ENCODE measurements at places on chromosomes 2 and 18.

DNA sequence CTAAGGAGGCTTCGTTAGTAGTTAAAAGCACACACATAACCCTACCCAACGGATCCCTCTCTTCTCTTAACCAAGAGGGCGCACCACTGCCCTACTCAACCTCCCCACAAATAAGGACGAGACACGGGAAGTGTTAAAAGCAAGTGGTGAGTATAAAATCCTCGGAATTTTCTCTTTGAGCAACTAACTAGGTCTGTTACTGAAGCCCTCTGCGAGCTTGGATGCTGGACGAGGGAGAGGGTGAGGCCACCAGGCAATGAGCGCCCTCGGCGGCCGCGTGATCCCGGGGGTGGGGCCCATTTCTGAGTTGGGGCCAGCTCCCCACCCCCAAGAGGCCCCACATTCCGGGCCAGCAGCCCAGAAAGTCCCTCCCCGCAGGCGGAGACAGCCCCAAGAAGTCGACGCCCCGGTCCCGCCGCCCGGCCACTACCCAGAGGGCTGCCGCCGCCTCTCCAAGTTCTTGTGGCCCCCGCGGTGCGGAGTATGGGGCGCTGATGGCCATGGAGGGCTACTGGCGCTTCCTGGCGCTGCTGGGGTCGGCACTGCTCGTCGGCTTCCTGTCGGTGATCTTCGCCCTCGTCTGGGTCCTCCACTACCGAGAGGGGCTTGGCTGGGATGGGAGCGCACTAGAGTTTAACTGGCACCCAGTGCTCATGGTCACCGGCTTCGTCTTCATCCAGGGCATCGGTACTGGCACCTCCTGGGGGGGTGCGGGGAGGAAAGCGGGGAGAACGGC is at the start of gene CYBRD1:
Gene CYBRD1 (plus strand): TSS at position 423 of the 736 bp plus-strand sequence. CDS start 72 bp downstream, at position 495.
- DNase-seq: peak; percentile 45

DNA sequence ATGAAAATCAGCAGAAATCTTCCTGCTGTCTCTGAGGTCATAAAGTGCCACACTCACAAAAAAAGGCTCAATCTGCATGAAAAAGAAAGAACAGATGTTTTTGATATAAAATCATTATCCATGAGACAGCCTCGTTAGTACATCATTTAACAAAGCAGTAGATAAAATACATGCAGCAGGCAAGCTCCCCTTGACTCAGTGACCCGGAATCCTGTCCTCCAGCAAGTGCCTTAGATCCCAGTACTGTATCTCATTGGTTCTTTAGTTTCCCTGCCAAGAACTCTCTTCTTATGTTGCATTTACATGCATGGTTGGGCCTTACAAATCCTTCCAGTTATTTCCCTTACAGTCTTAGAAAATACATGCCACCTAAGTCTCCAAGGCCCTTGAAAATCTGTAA is 148.9 kb upstream of the CCDC195 start:
- no peak for DNase-seq

DNA sequence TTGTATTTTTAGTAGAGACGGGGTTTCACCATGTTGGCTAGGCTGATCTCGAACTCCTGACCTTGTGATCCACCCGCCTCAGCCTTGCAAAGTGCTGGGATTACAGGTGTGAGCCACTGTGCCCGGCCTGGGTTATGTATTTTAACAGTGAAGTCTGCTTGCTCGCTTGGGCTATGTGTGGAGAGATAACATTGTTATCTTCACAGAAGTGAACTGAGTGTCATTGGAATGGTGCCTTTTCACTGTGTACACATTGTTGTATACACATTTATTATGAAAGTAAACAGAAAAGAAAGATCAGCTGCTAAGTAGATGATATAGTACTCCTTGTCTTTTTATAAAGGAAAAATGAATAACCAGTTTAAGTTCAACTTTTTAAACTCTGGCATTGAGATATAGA is 30.4 kb downstream of the RNF138 start:
- no peak for DNase-seq

DNA sequence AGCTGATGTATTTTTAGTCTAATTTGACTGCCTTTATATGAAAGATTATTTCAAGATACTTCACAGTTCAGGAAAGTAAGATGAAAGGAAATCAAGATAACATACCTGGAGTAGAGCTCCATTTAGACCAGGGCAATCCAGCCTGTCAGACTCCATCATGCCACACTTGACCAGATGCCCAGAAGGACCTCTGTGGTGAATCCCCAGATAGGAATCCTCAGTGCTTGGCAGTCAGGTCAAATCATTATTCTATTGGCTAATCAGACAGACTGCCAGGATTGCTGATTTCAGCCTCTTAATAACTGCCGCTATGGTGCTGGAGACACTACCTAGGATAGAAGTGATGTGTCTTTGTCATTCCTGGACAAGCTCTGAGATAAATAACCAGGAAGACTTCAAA is 404.2 kb downstream of the STK39 start:
- DNase-seq: no peak

GRCh38 chr2:12704378-12704777 is 12.4 kb upstream of the TRIB2 start:
- DNase-seq: no peak

DNA sequence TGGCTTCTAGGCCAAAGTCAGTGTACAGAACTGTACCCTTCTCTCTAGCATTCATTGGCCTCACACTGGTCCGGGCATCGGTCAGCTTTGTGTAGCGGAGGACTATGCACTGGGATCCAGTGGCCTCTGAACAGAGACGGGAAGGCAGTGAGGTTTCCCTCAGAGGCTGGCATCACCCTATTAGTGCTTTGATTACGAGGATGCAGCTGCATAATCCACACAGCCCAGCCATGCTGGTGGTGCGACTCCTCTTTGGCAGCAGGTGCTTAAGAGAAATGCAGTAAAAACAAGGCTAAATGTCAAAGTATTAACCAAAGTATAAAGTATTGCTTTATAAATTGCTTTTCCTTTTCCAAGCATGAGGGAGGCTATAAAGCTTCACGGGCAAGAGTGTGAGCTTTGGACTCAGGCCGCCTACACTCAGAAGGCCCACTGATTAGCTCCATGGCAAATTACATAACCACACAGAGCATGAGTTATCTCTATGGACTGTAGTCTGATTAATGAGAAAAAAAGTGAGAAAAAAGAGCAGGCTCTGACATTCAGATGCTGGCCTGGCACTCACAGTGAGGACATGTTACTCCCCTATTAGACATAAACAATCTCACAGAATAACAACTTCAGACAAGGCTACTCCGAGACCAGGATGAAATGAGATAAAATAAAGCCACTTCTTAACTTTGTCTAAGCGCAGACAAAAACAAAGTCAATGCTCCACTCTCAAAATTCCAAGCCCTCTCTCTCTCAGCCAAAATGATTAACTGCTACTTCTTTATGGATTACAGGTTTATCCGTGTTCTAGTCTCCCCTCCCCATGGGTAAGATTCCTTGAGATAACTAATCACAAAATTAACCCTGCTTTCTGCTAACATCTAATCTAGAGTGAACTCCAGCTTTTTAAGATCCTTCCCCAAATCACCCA is 6.4 kb upstream of the CRYGC start:
- no peak for DNase-seq

DNA sequence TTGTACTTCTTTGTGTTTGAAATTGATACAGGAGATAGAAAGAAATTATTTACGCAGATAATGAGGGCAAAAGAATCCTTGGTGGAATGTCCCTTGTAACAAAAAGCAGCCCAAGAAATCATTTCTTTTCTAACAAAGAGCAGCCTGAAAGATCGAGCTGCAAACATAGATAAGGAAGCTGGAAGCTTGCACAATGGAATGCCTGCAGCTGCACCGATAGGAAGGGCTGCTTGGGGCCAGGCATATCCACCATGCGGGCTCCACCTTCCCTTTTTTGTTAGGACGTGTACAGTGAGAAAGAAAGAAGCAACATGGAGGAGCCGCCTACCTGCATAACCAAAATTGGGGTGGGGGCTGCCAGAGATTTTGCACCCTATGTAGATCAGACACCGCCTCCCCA is 568.7 kb downstream of the METTL4 start:
- no peak for DNase-seq

DNA sequence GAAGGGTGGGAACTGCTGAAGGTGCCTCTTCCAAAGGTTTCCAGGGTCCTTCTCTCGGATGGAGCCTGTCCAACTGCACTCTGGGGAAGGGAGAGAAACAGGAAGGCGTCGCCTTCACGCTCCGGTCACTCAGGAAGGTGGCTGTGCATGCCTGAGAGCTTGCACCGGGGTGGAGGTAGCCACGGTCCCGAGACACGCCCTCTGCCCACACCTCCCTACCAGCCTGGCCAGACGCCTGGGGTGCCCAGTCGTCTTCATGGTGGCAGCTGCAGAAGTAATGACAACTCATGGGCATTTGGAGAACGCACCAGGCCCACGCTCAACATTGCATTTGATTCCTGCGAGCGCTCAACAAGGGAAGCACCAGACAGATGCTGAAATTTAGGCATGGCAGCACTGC is 59.9 kb downstream of the ADNP2 start:
- no peak for DNase-seq

DNA sequence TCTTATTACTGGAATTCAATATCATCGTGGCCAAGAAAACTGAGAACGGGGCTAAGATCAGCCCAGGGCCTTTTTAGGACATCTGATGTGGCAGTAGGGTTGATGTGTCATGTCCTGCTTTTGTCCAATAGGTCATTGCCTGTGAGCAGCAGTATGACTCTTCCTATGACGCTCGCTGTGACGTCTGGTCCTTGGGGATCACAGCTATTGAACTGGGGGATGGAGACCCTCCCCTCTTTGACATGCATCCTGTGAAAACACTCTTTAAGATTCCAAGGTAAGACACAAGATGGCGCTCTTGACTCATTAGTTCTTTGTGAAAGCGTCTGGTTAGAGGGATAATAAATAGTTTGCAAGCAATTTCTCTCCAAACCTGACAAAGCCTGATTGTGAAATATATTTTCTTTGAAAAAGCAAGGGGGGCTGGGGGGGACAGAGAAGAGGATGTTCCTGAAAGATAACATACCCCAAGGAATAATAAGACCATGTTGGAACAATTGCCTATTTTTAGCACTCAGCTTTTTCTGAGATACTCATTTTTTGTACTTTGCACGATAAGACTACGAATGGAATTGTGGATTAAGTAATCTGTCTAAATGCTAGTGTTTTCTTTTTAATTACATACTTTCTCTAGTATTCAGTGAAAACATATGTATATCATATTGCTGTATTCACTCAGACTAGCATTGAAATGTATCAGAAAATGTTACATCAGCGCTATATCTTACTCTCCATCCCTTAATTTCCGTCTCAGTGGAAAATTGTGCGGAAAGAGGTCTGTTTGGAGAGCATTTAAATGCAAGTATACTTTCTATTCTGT is 58.1 kb downstream of the MYO3B start:
- no peak for DNase-seq

- no peak for DNase-seq
Measured at GRCh38 chr2:164706522-164706921, 85.2 kb upstream of the GRB14 start.

GRCh38 chr2:124347209-124347608 is 322.1 kb downstream of the CNTNAP5 start:
- no peak for DNase-seq

DNA sequence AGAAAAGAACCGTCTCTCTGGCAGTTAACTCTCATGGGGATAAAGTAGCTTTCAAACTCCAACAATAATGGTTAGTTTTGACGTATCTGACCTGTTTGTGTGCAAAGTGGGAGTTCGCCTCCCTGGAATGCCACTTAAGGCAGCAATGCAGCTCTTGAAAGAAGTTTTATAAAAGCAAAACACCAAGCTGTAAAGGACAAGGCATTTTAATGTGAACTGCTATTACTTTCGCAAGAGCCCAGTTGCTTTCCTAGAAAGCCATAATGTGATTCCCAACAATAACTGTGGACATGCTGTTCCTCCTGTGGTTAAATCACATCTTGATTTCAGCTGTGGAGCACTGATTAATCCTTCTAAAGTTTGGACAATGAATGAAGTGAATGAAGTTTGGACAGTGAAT is 303.7 kb downstream of the PTPRM start:
- DNase-seq: no peak

- DNase-seq: no peak
Measured at GRCh38 chr2:119545754-119546446, 1.7 kb downstream of the CFAP221 start.

DNA sequence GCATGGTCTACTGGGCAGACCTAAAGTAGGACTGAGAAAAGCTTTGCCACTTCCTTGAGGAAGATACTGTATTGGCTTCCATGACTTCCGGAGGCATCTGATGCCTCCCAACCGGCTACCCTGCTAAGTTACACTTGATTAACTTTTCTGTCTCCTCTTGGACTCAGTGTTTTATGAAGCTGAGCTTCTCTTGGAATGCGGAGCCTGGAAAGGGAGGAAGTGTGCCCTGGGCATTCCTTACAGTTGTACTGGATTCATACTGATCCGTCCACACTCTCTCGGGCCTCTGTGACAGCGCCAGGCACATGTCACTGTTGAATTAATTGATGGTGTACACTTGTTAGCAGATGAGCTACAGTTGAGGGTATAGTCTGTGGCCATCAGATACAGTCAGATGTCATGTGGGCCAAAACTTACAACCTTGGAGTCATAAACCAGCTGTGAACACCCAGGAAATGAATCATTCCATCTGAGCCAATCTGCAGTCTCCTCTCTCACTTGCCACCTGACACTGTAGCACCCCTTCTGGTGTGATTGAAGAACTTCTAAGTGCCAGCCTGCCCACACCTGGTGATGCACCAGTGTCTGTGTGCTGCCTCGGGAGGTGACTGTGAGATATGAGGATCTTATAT is 122.5 kb downstream of the FHOD3 start:
- no peak for DNase-seq

GRCh38 chr2:233063269-233063975 is 3.3 kb downstream of the INPP5D start:
- no peak for DNase-seq

- no peak for DNase-seq
Measured at GRCh38 chr18:28095041-28095440, 81.9 kb downstream of the CDH2 start.

- no peak for DNase-seq
Measured at GRCh38 chr2:158795195-158795924, at the start of gene DAPL1. DAPL1 (plus strand) TSS chr2:158795317; CDS start chr2:158795373, 56 bp downstream.

- DNase-seq: no peak
Measured at GRCh38 chr2:109164739-109165221, 35.8 kb downstream of the SH3RF3 start.

- DNase-seq: peak; percentile 43
Measured at GRCh38 chr18:55477499-55477859, 110.5 kb downstream of the TCF4 start.

GRCh38 chr2:21939967-21940366 is 816.2 kb downstream of the TDRD15 start:
- DNase-seq: no peak

DNA sequence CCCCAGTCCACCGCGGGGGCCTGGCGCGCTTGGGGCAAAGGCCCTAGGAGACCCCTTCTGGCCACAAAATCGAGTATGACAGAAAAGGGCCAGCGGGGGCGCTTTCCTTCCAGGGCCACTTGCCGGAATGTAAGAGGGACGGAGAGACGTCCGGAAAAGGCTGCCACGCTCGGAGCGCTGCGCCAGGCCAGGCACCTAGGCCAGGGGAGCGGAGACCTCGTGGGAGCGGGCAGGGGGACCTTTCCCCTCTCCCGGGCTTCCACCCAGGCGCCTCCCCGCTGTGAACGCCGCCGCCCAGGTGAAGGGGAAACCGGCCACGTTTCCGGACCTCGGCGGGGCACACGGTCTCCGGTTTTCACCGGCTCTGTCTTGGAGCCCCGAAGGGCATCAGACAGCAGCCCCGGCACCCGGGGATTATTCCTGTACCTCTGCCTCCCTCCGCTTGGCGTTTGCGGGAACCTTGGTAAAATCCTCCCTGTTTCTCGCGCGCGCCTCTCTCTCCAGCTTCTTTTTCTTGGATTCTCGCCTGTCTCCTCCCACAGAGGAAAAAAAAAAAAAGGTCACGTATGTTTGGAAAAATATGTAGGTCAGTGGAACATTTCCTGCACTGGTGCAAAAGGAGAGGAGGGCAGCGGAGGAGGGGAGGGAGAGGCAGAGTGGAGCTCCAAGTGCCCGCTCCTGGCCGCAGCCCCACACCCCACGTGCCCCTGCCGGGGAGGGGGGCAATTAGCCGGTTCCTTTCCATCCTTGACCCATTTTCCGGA is 1.2 kb upstream of the NPAS2 start:
- no peak for DNase-seq
